ENCODE measurements at places on chromosomes 5 and 9.

DNA sequence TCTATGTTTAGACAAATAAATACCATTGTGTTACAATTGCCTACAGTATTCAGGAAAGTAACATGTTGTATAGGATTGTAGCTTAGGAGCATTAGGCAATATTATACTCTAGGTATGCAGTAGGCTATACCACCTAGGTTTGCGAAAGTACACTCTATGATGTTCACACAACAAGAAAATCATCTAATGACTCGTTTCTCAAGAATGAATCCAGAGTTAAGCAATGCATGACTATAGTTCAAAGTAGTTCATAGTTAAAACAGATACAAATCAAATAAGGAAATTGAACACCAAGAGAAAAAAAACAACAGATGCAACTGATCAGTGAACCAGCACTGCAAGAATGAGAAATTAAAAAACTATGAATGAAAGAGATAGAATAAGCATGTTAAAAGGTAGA is 27.6 kb upstream of the ABLIM3 start:
- no peak for DNase-seq

DNA sequence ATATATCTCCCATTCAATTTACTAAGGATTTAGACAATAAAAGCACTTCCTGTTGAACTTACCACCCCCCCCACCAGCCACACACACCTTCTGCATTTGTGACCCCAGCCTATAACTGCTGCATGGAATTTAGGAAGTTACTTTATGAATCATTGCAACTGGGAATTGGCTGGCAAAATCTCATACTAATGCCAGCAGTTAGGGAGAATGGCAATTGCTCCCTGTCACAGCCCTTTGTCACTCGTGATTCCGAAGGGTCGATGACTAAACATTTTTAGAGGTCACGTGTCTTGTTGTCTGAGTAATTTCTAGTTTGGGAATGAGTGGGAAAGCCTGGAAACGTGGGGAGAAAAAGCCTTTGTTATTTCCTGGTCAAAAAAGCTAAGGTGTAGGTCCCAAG is 46.6 kb upstream of the PCA3 start:
- no peak for DNase-seq

GRCh38 chr5:150498971-150499370 is 9.0 kb upstream of the NDST1 start:
- no peak for DNase-seq

GRCh38 chr9:132631280-132631679 is 38.5 kb downstream of the DDX31 start:
- no peak for DNase-seq

DNA sequence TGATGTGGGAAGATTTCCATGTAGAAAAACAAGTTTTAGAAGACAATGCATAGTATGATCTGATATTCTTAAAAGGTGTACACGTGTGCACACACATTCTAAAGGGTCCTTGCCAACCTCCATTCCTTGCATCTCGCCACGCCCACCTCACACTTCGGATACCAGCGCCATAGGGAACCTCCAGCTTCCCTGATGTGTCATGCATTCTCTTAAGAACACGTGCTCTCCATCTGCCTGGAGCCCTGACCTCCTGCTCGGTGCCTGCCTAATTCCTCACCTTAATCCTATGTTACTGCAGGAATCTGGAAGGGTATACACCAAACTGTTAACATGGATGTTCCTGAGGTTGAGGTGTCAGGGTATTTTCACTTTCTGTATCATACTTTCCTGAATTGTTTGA is 63.1 kb downstream of the PTCD2 start:
- no peak for DNase-seq

GRCh38 chr5:79235261-79235633 is 684 bp upstream of the JMY start:
- DNase-seq: no peak

DNA sequence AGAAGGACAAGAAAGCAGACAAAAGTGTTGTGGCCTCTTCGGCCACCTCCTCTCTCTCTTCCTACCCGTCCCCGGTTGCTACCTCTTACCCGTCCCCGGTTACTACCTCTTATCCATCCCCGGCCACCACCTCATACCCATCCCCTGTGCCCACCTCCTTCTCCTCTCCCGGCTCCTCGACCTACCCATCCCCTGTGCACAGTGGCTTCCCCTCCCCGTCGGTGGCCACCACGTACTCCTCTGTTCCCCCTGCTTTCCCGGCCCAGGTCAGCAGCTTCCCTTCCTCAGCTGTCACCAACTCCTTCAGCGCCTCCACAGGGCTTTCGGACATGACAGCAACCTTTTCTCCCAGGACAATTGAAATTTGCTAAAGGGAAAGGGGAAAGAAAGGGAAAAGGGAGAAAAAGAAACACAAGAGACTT is 2.4 kb downstream of the EGR1 start:
- DNase-seq: no peak
